ENCODE measurements at places on chromosomes 5 and 9.

GRCh38 chr9:91771027-91771426, 179.0 kb downstream of the ROR2 start:
- DNase-seq: no peak

DNA sequence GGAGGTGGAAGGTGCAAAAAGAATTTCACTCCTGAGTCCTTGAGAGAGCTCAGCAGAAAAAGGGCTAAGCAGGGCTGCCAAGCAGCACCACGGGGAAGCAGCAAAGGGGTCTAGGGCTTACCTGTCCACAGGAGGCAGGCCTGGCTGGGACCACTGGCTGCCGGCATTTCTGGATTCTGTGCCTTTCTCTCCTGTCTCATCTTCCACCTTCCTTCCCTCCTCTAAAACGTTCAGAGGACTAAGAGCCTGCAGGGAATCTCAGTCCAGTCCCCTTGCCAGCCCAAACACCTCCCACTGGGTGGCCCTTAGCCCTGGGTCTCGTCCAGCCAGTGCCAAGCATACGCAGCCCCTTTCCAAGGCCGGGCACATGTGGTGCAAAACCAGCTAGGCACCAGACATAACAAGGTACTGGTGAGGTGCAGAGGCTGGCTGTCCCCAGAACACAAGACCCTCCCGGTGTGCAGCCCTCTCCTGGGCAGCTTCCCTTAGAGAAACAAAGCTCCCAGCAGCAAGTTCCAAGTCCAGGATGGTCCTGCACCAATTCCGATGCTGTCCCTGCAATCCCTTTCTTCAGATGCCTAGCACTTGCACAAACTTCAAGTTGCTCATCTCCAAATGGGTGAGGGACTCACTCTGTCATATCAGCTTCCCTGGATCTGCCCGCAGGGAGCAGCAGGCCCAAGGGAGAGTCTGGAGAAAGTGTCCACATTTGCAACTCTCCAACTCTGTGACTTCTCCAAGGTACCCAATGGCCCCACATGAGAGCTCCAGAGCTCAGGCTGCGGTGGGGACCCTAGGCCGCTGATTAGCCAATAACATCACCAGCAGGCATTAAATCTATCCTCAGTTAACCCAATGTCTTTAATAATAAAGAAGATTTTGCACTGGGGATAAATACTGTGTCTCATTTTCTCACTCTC, 126.3 kb downstream of the C5orf15 start:
- DNase-seq: no peak

DNA sequence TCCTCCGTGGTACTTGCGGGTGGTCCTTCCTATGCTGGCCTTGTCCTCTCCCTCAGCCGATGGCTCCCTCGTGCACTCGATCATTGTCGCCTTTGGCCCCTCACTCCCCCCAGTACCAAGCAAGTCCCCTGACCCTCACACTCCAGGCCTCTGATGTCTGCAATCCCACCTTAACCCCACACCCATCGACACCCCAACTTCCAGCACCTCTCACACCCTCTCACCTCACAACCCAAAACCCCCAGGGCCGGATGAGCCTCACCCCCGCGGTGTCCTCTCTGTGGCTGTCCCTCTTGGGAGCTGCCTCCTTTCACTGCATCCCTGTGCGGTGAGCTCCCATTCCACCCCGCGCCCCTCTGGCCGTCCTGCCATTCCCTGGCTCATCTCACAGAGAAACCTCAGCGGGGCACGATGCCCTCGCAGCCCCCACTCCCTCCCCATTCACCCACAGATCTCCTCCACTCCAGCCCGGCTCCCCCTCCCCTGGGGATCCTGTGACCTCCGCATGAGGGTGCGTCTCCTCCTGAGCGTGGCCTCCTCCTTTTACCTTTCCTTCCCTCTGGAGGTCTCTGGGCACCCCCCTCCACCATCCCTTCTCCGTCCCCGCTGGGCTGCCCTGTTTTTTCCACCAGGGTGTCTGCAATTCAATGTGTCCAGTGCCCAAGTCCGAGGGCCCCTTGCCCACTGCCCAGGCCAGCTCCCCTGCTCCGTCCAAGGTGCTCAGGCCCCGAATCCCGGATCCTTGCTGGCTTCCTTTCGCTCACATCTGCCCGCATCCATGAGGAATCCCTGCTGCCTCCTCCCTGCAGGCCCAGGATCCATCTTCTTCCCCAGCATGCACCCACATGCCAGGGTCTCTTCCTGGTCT, 15.8 kb upstream of the RNU6ATAC start:
- DNase-seq: no peak

DNA sequence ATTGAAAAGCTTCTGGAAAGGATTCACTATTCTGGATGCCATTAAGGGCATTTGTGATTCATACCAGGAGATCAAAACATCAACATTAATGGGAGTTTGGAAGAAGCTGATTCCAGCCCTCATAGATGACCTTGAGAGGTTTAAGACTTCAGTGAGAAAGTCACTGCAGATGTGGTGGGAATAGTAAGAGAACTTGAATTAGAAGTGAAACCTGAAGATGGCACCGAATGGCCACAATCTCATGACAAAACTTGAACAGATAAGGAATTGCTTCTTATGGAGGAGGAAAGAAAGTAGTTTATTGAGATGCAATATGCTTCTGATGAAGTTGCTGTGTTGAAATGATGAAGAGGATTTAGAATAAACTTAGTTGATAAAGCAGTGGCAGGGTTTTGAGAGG, 254.6 kb upstream of the SLC24A2 start:
- no peak for DNase-seq

DNA sequence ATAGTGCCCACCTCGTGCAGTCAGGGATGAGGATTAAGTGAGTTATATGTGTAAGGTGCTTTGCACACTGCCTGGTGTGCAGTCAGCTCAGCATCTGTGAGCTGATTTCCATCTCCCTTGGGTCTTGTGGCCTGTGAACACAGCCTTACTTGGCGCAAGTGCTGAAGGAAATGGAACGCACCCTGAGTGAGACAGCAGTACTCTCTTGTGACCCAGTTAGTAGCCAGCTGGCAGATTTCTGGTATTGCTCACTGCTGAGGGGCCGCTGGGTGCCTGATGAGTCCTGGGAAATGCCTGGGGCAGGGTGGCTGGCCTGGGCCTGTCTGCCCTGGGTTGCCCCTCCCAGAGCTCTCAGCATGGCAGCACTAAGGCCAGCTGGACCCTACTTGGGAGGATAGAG, 90.9 kb upstream of the BOD1 start:
- no peak for DNase-seq

GRCh38 chr5:56737002-56737621, 78.2 kb upstream of the MAP3K1 start:
- DNase-seq: no peak

GRCh38 chr5:113634957-113635356, 121.5 kb downstream of the YTHDC2 start:
- DNase-seq: no peak

- DNase-seq: no peak
Observed at GRCh38 chr9:78144663-78145377, 91.1 kb upstream of the CEP78 start.

DNA sequence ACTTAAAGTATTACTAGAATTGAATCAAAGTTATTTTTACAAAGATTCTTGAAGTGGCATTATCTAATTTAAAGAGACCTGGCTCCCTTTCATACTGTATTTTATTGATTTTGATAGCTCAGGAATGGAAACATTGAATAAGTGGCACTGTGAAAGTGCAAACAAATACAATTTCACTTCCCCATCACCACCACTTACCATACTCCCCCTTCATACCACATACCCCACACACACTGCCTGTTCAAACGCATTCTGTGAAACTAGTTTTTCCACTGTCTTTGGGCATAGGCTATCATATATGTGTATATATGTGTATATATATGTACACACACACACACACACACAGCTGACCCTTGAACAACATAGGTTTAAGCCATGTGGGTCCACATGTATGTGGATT, 62.1 kb upstream of the ATG10 start:
- no peak for DNase-seq

GRCh38 chr5:586751-587285, 25.3 kb upstream of the CEP72 start:
- DNase-seq: no peak

GRCh38 chr5:1468247-1468612, 23.0 kb upstream of the SLC6A3 start:
- DNase-seq: no peak

DNA sequence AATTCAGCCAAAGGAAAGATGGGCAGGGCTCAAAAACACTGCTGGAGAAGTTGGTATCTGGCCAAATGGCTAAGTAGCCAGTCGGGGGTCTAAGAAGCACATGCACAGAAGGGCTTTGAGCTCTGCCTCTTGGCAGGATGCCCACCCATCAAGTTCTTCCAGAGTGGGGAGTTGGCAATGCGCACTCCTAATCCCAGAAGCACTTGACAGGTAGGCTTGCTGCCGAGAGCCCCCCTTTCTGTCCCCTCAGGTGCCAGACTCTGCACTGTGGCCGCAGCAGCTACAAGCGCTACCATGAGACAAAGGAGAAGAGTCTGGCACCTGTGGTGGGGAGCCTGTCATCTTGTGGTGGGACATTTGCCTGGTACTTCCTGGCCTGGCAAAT, 252.9 kb upstream of the SLC24A2 start:
- DNase-seq: no peak

DNA sequence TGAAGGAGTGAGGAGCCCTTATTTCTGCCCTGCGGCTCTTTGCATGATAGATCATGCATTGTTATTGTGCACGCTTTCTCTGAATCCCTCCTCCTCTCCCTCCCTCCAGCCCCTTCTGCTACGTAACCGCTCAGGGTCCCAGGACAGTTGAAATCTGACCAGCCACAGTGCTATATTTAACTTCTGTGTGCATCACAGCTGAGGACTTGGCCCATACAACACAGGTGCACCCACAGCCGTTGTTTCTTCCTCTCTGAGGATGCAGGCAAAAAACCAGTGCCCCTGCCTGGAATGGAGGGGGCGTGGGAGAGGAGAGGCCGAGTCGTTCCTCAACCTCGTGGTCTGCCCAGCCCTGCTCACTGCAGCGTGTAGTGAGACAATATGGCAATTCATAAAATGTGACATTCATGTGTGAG, 335.6 kb upstream of the CLINT1 start:
- no peak for DNase-seq

- no peak for DNase-seq
Observed at GRCh38 chr9:75896193-75896592, 5.7 kb downstream of the PCSK5 start.

- no peak for DNase-seq
Observed at GRCh38 chr5:169094586-169095409, 206.1 kb downstream of the SLIT3 start.

DNA sequence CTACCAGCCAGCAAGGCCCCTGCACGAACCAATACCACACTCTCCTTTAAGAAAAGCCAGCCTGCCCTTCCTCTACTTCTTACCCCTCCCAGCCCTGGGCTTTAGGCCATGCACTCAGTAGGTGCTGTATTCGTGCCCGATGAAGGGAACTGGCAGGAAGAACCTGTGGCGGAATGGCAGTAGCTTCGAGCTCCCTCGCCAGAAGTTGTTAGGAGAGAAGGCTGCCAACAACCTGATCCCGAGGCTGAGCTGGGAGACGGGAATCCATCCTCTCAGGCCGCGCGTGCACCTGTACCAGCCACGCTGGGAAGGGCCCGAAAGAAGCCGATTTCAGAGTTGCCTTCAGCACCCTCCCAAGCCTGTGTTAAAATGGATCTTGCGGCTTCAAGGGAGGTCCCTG, 45.3 kb upstream of the AKNA start:
- DNase-seq: no peak

- no peak for DNase-seq
Observed at GRCh38 chr5:76145945-76146344, 62.8 kb downstream of the SV2C start.

DNA sequence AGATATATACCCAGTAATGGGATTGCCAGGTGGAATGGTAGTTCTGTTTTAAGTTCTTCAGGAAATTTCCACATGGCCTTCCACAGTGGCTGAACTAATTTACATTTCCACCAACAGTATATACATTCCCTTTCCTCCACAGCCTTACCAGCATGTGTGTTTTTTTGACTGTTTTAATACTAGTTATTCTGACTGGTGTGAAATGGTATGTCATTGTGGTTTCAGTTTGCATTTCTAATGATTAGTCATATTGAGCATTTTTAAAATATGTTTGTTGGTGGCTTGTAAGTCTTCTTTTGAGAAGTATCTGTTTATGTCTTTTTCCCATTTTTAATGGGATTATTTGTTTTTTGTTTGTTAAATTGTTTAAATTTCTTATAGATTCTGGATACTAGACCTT, 208.9 kb downstream of the CFAP90 start:
- DNase-seq: no peak

- DNase-seq: no peak
Observed at GRCh38 chr9:68804911-68805889, 100.2 kb downstream of the PIP5K1B start.

GRCh38 chr5:7753181-7753580, 97.8 kb downstream of the CFAP90 start:
- DNase-seq: no peak

DNA sequence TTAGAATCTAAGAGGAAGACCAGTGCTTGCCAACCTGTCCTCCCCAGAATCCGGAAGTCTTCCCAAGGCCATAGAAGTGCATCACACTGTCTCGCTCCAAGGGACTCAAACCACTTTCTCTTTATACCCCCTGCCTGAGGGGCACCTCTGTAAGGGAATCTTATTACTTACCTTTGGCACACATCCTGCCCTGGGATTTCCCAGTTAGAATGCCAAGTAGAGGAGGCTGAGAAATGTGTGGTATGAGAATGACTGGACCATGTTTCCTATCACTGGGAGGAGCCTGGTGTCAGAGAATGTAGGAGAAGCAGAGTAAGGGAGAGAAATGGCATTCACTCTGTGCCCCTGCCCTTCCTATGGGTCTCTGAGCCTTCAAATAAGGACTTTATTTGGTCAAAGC, 85.8 kb downstream of the AOPEP start:
- DNase-seq: no peak

- no peak for DNase-seq
Observed at GRCh38 chr5:89190515-89191265, 307.7 kb upstream of the MEF2C start.

- no peak for DNase-seq
Observed at GRCh38 chr9:127396253-127396807, 639 bp upstream of the SLC2A8 start.

DNA sequence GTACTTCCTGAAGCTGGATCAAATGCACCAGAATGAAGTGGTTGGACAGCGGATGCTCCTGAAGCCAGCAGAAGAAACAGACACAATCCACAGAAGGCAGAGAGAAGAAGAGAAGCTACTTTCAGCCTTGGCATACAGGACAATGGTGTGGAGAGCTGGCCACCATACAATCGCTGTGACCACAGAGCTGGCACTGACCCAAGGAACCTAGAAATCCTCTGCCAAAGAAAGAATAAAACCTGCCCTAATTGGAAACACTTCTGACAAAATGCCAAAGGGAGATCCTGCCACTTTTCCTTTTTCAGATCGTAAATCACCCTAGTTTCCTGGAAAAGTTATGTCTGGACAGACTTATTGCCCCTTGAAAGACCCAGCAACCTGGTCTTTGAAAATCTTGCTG, 77.8 kb downstream of the BAAT start:
- DNase-seq: no peak

- DNase-seq: no peak
Observed at GRCh38 chr5:21862986-21863385, 990.2 kb downstream of the CDH12 start.

All from stimulated activated CD8-positive, alpha-beta memory T cell treated with anti-CD3 and anti-CD28 coated beads, Interleukin-12 subunit alpha, Interleukin-12 subunit beta, amount 100 ng/mL, for 4 hours (primary cell).